Heart left ventricle (tissue), 16 donors: ENCODE measurements at places on chromosomes 6 and 20. TPM values are rescaled to one million over a fixed set of nuclear protein-coding genes. Genes with fewer than 3 reads are reported as not detected.

The PLCB4 gene
- 26.9 TPM for total RNA-seq

The MLN gene
- total RNA-seq = not detected

The NDRG3 gene
- 28.9 TPM for total RNA-seq

The C20orf173 gene
- total RNA-seq = not detected

The GNAS-AS1 gene
- 0.51 TPM for total RNA-seq

The HTR1B gene
- total RNA-seq = not detected

The FOXA2 gene
- not detected for total RNA-seq

The GHRH gene
- total RNA-seq = not detected

The RPL10A gene
- 472 TPM for total RNA-seq

The CFAP206 gene
- 0.20 TPM for total RNA-seq

The HLA-DOA gene
- total RNA-seq = 1.5 TPM

The LCA5 gene
- total RNA-seq = 2.2 TPM

The RAET1G gene
- 0.25 TPM for total RNA-seq

The TNXB gene
- 17.8 TPM for total RNA-seq

The OR12D3 gene
- total RNA-seq = not detected

The C6orf141 gene
- total RNA-seq = 0.51 TPM

The NMBR gene
- not detected for total RNA-seq
